ENCODE measurements at places on chromosomes 16 and 17.

DNA sequence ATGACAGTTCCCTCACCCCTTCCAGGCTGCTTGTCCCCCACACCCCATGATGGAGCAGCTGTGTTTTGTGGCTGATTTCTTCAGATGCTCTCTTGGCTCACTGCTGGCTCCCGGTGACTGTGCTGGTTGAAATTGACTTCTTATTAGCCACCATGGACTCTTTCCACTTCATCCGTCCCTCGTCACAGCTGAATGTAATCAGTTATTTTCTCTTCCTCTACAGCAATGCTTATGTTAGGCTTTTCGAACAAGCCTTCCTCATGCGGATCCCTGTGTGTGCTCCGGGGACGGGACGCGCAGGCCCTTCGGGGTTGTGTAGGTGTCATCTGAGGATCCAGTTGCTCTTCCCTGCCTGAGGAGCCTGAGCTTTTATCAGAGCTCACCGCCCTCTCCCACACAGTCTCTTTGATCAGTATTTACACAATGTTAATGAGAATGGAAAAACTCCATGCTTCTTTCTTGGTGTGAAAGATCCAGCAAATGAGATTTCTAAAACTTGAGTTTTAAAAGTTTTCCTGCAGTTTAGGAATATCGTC, 87.5 kb downstream of the RPTOR start:
- no peak for DNase-seq

GRCh38 chr17:50318501-50319285, 27.2 kb upstream of the XYLT2 start:
- DNase-seq, result no peak

- DNase-seq, result no peak
Measured at GRCh38 chr16:58105631-58106030, 23.6 kb downstream of the CFAP20 start.

- no peak for DNase-seq
Measured at GRCh38 chr17:67139289-67139688, 94.9 kb downstream of the CACNG1 start.

GRCh38 chr17:2395258-2396181, 5.3 kb downstream of the MNT start:
- DNase-seq, result no peak

GRCh38 chr17:11324846-11325420, 83.9 kb downstream of the SHISA6 start:
- no peak for DNase-seq

- DNase-seq, result no peak
Measured at GRCh38 chr17:72946156-72946555, 146.3 kb downstream of the SLC39A11 start.

- DNase-seq, result no peak
Measured at GRCh38 chr16:12769525-12769924, 34.2 kb downstream of the CPPED1 start.

DNA sequence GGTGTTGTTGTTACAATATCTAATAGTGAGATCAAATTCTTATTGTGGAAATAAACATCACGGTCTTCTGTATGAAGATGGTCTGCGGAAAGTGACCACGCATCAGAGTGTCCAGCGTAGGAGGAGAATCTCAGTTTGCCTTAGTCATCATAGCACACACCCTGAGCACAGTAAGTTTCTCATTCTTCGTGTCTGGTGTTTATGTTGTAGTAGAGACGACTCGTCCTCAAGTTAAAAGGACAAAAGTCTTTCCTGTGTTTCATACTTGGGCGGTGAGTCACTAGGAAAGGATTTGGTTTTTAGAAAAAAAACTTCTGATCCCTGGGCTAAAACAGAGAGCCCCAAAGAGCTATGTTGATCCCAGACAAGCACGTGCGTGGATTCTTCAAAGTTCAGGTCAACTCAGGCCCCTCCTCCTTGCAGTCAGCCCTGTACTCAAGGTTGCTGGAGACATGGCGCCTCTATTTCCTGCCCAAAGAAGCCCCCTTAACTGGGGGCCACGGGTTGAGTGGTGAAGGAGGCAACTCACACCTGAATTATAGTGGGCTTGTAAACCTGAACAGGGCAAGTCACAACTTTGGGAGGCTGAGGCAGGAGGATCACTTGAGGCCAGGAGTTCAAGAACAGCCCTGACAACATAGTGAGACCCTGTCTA, 170.4 kb downstream of the ZFHX3 start:
- DNase-seq, result no peak

DNA sequence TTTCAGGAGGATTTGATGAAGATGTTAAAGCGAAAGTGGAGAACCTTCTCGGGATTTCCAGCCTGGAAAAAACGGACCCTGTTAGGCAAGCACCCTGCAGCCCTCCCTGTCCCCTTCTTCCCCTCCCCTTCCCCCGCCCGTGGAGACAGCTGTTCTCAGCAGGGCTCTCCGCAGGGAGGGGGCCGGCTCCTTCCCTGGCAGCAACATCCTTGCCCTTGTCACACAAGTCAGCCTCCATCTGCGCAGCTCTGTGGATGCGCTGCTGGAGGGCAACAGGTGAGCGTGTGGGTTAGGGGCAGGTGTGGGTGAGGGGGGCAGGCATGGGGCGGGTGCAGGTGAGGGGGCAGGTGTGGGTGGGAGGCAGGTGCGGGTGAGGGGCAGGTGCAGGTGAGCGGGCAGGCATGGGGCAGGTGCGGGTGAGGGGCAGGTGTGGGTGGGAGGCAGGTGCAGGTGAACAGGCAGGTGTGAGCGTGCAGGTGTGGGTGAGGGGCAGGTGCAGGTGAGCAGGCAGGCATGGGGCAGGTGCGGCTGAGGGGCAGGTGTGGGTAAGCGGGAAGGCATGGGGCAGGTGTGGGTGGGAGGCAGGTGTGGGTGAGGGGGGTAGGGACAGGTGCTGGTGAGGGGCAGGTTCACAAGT, 9.4 kb downstream of the CYBC1 start:
- DNase-seq, result no peak

DNA sequence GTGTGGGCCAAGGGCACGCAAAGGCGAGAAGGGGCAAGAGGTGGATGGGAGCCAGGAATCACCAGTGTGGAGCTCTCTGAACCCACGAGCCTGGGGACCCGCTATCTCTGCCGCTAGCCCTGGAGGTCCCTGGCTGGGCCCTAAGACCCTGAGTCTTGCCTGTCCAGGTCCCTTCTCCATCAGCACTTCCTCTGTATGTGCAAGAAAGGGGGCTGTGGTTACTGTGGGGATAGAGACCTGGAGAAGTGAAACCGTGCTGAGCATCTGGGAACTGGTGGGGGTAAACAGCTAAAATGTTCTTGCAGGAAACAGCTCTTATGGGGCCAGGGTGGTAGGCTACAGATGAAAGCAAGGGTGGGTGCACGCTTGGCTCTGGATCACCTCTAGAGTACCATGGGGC, 3.1 kb downstream of the SPNS3 start:
- DNase-seq, result peak; percentile 96

DNA sequence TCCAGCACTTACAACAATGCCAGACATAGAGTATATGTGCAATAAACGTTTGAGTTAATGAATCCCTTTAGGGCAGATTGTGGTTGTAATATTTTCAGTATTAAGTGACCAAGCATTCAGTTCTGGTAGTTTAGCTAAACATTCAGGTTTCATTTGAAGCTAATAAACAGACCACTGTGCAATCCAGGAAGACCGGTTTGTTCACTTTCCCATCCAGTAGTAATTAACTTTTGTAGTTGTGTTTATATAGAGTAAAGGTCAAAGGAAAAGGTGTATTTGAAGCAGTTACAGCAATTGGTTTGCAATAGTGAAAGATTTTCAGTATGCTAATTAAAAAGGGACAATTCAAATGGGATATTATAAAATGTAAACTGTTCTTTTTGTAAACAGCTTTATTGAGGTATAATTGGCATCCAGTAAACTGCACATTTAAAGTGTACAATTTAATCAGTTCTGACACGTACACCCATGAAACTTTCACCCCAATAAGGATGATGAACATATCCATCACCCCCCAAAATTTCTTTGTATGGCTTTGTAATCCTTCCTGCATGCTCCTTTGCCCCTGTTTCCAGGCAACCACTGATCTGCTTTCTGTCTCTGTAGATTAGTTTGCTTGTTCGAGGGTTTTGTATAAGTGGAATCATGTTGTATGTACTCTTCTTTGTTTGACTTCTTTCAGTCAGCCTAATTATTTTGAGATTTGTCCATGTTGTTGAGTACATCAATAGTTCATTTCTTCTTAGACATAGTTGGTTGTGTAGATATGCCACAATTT, 26.3 kb downstream of the MRTFB start:
- no peak for DNase-seq

DNA sequence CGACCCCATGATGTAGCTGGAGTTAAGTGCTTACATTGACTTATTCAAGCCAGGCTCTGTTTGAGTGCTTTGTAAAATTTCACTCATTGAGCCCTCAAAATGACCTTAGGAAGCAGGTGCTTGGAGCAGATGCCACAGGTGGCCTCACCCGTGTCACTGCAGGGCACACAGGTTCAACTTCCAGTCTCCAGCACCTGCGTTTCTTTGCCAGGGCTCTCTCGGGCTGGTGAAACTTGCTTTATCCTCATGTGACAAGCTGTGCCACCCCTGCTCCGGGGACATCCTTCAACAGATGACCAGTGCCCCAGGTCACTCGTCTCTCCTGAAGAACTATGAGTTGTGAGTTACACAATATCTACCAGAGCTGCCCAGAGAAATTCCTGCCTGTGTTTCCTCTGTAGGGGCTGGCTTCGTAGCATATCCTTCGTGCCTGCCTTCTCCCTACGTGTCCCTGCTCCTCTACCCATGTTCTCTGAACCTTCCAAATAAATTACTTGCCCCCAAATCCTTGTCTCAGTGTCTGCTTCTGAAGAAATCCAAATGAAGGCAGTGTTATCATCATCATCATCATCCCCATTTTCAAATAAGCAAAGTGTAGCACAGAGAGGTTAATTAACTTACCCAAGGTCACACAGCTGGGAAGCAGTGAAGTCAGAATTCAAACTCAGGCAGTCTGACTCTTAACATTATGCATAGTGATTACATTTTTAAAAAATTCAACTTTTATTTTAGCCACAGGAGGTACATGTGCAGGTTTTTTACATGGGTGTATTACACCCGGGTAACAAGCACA, 352.5 kb downstream of the NPIPA8 start:
- no peak for DNase-seq

DNA sequence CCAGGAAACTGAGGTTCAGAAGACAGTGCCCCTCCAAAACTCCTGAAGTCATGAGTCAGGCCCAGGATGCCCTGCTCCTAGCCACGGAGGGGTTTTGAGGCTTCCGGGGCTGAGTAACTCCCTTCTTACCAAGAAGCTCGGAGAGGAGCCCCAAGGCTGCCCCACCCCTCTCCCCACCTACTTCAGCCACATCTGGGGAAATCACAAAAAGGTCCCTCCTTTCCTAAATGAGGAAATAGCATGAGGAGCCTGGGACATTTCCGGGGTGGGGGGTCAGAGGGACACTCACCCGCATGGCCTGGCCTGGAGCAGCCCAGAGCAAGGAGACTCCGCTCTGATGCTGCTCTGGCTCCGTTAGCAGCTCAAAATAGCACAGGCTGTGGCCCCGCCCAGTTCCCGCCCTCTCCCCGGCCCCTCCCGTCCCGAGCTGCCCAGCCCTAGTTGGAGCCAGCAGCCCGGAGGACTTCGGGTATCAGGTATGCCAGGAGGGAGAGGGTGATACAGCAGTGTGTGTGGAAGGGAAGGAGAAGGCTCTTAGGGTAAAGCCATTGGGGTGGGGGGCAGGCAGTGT, 40.1 kb downstream of the MYO18A start:
- DNase-seq, result peak; percentile 85

GRCh38 chr16:59121411-59122261, 387.5 kb upstream of the GOT2 start:
- DNase-seq, result no peak

GRCh38 chr17:51611585-51611984, 351.2 kb downstream of the UTP18 start:
- DNase-seq, result no peak

- no peak for DNase-seq
Measured at GRCh38 chr16:55133654-55134053, 190.3 kb upstream of the IRX6 start.
